ENCODE measurements at places on chromosomes 11 and 22.
A peak's percentile ranks its signal among the peaks of the same experiment; 100 is the strongest.

- peak; percentile 39 for DNase-seq
Measured at GRCh38 chr11:74142624-74143023, 28.2 kb downstream of the C2CD3 start.

DNA sequence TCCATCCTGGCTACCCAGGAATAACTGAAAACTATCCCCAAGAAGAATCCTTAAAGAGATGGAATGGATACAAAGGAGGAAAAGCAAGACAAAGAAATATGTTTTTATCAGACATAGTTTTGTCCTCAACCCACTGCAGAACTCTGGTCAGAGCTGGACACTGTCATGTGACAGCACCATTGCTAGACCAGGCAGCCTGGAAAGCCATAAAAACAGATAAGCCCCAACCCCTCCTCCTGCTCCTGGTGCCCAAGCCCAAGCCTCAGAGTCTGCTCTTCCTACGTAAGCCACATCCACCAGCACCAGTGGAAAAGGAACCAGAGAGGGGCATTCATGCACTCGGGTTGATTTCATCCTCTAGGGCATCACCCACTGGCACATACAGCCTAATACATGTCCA is 116.9 kb downstream of the TRIM29 start:
- no peak for DNase-seq

DNA sequence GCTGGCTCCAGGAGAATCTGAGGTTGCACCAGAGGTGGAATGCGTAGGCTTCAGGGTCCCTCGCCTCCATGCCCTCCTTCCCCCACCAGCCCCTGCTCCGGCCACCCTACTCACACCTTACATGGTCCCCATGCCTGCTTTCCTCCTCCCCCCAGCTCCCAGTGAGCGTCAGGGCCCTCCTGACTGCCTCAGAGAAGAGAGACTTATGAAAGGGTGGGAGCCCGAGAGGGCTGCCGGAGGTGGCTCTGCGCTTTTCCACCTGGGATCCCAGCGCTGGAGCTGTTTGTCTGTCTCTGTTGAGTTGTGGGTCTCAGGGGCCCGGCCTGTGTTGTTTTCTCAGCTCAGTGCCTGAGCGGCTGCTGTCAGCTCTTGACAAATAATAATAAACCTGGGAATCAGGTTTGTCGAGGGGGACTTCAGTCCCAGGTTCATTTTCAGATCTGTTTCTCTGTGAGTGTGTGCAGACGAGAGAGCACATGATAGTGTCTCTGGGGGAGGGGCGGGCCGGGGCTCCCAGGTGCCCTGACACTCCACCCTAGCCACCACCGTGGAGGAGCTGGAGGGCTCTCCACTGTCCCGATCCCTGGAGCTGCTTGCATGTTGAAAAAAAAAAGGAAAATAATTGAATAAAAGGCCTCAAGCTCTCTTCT is 153.7 kb downstream of the FEZ1 start:
- DNase-seq = no peak

- DNase-seq = no peak
Measured at GRCh38 chr22:46012881-46013281, 35.9 kb upstream of the WNT7B start.

All from renal cortical epithelial cell (primary cell).